Activated effector memory CD4-positive, alpha-beta T cell treated with Interleukin-2 at 50 U/mL for 16 hours (primary cell): ENCODE measurements at places on chromosomes 1 and 21.

- no peak for DNase-seq
Measured at GRCh38 chr1:46448109-46448911, 41.3 kb upstream of the DMBX1 start.

DNA sequence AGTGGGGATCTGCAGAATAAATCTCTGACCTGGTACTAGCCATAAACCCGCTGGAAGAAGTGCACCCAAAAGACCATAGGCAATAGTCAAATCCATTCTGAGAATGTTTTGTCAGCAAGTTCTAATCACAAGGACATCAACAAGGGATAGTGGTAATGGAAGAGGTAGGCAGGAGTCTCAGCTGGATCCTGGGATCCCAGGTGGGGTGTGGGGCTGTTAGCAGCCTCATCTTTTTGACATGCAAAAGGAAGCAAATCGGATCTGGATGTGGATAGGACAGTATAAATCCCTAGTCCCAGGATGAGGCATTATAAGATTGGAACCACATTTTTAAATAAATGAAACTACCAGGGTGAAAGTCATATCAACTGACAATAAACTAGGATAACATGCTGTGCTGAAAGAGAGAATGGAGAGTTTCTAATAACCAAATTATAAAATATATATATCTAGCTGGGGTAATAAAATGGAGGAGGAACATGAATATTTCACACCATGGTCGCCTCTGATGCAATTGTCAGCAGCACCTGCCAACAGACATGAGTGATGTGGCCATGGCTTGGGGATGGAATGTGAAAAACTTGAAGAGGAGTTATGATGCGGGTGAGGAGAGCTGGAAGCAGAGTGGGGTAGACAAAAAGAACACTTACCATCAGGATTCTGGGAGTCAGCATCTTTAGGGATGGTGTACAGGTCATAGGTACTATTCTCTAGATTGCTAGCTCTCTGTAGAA is 23.7 kb upstream of the PEX19 start:
- no peak for DNase-seq

GRCh38 chr1:12150456-12151200 is 16.2 kb upstream of the TNFRSF1B start:
- peak; percentile 45 for DNase-seq

DNA sequence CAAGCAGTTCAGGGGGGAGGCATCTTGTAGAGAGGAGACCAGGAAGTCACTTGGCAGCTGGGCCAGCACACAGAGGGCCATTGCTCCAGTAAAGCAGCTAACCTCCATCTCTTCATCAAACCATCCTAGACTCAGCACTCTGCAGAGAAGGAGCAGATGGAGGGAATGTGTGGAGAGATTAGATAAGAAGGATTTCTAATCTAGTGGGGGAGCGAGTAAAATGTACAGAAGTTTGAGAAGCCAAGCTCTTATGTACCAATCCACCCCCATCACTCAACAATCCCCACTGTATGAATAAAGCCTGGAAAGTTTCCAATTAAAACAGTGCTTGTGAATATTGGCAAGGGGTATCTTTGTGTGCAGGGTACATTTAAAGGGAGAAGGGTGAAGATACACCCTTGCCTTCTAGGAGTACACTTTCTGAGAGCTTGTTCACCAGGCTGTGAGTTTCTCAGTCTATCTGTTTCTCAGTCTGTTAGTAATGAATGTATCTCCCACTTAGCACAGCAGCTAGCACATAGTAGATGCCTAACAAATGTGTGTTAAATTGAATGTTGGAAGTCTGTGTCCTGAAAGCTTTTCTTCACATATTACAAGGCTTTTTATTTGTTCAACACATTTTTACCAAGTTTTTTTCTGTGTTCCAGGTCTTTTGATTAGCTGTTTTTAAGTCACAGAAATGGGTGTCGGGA is 142.7 kb upstream of the UBE2U start:
- DNase-seq, result no peak

- peak; percentile 73 for DNase-seq
Measured at GRCh38 chr21:41361786-41362604, at the start of gene MX2. Gene MX2, plus strand, starts transcription at chr21:41362027. Its CDS starts 14,880 bp downstream, at chr21:41376907.

DNA sequence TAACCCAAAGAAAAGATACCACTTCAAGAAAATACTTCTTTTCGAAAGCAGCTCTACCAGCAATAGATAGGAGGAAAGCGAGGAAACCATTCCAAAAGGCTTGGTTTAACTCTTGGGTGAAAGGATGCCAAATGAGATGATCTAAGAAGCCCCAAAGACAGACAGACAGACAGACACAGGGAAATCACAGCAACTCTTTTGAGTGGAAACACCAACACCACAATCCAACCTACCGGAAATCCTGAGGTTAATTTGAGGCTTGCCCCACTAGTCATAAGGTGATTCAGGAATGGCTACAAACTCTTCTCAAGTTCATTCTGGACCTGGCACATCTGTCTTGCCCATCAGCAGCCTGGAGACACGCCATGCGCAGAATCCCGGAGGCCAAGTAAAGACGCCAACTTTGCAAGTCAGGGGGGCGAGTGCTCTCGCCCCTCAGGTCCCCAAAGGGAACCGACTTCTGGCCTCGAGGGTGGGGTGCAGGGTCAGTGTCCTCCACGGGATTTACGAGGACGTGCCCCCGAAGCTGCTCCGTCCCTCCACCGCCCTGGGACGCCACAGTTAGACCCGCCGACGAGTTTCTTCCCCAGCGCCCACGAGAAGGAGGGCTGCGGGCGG is 778 bp downstream of the EVI5 start:
- peak; percentile 2 for DNase-seq

- DNase-seq, result no peak
Measured at GRCh38 chr1:4696161-4696745, 41.8 kb downstream of the AJAP1 start.

DNA sequence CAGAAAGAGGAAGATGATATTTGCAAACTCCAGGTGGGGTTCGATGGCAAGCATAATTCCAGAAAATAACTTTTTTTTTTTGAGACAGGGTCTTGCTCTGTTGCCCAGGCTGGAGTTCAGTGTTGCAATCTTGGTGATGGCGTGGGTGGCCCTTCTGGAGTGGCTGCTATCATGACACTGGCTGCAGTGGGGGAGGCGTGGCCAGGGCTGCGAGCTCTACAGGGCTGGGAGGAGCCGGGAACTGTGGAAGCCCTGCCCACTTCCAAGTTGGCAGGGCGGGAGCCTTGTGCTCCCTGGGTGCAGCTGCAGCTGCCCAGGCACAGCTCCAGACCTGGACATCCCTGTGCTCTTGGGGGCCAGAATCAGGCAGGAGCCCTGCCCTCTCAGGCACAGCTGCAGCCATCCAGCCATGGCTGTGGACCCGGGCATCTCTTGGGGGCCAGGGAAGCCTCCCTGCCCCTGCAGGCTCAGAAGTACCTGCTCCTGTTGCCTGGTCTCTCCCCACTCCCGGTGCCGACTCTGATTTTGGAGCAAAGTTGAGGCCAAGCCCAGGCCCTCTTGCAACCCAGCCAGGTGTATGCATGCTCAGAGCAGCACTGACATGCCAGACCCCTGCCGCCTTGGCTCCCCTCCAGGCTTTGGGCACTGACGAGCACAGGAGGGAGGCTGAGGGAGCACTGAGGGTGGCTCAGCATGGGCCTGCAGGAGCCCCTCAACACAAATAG is 7.2 kb upstream of the BCL10 start:
- no peak for DNase-seq

GRCh38 chr1:177648731-177649265 is 321.1 kb downstream of the SEC16B start:
- DNase-seq, result no peak

- DNase-seq, result no peak
Measured at GRCh38 chr1:54323324-54323739, 82.9 kb downstream of the SSBP3 start.

- DNase-seq, result no peak
Measured at GRCh38 chr1:192811594-192812239, 2.9 kb downstream of the RGS2 start.

DNA sequence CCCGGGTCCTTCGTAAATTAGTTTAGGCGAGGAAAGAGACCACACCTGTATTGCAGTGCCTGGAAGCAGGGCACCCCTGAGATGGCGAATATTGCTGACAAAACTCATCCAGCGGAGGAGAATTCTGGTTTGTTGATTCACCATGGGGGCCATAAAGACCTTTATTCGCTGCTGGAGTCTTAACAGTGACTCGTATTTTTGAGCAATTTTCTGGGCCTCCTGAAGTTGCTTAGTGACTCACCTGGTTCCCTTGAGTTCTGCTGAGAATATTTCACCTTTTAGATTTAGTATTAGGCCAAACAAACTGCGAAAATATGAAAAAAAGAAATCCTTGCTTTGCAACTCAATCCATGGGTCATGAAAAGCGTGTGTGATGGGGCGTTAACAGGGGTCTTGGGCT is 20.6 kb upstream of the H6PD start:
- no peak for DNase-seq

DNA sequence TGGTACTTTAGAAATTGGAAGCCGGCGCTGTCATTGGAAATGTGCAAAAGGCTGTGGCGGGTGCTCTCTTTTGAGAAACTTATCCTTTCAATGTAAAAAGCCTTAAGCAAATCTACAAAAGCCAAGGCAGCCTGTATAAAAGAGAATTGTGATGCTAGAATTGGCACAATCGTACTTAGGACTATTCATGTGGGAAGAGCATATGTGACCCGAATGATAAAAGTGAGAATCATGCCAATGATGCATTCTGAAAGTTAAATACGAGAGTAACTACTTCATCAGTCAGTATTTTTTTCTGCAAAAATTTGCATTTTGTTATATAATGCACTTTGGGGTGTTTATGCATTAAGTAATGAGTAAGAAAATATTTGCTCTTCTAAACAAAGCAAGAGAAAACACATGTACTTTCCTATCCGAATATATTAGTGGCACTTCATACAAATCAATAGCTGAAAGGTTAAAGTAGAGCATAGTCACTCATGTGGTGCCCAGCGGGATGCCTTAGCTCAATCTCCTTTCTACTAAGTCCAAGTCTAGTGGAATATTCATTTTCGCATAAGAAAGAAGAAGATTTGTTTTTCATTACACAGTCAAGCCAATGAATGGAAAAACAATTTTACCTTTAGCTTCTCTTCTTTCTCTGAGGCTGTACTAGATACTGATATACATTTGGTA is 1256.6 kb upstream of the B3GALT2 start:
- no peak for DNase-seq
